ENCODE measurements at places on chromosomes 6 and 20.

- no peak for DNase-seq
These were observed 466.9 kb downstream of the CD83 start for GRCh38 chr6:14584450-14584849.

- no peak for DNase-seq
These were observed 21.0 kb downstream of the RIPOR3 start for GRCh38 chr20:50670126-50670862.

DNA sequence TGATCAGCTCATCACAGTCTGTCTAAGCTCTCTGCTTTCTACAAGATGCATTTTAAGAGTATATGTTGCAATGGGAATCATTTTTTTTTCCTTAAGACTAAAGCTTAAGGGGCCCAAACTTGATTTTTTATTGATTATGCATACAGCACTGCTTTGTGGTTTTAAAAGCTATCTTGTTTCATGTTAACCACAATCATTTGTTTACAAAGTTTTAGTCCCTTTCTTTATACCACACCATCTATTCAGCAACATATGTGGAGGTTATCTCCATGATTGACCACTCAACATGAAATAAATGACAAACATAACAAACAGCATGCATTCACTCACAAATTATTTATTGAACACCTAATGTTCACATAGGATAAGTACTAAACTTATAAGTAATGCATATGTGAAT lies 119.1 kb downstream of the FHL5 start:
- no peak for DNase-seq

- DNase-seq, result no peak
These were observed 14.6 kb upstream of the BLCAP start for GRCh38 chr20:37542281-37542680.

GRCh38 chr6:117227245-117227962 lies 38.0 kb upstream of the VGLL2 start:
- no peak for DNase-seq

GRCh38 chr20:57371363-57371762 lies 19.8 kb upstream of the RBM38 start:
- no peak for DNase-seq

DNA sequence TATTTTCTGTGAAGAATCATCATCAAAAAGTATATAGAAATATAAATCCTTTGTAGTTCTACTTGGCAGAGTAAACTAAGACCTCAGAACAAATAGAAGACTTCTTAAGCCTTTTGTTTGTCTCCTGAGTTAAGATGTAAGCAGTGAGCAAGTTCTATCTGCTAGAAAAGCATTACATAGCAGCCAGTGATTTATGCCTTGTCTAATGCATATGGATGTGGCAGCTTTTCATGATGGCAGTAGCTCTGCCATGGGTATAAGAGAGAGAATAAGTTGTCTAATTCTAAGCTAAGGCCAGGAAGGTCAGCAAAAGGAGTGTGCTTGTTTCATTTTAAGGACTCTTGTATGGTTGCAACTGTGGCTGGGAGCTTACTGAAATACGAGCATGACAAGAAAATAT lies 920.2 kb downstream of the GRIK2 start:
- no peak for DNase-seq

DNA sequence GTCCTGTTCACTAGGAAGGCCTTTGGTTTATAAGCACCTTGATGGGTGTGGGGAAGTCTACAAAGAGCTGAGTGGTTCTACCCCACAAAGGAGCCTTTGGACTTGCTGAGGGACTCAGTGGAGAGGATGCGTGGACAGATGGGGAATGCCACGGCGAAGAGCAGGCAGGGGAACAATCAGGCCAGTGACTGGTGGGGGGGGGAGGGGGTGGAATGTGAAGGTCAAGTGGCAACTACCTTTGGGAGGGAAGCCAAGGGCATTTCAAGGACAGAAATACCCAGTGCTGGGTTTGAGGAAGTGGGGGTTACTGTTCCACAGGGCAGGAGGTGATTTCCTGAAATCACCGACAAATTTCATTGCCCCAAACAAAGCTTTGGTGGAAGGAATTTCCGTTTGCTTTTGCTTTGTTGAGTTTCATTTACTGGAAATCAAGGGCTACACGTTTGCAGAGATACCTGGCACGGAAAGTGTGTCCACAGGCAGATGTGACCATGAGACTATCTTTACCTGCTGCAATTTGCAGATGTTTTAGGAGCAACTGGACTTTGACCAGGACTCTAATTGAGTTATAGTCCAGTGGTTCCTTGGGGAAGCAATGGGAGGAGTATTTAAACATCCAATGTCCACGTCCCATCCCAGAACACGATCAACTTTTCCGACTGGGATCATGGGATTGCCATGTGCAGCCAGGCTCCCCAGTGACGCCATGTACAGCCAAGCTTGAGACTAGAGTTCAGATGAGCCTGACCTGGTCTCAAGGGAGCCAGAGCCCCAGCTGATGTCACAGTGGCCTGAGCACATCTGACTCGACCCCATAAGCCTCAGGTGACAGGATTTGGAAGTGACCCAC lies 8.0 kb downstream of the CST3 start:
- no peak for DNase-seq

DNA sequence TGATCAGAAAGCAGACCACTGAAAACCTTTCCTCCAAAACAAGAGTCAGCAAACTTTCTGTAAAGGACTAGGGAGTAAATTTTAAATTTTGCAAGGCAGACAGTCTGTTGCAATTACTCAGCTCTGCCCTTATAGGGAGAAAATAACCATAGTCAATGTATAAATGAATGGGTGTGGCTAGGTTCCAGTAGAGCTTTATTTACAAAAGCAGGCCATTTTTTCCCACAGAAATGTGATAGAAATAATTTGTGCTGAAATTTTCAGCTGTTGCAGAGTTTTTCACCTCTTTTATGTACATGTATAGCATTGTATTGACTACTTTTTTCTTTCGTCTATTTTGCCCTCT lies 7.7 kb downstream of the AMD1 start:
- no peak for DNase-seq

GRCh38 chr6:50959081-50959641 lies 140.5 kb downstream of the TFAP2B start:
- no peak for DNase-seq

- no peak for DNase-seq
These were observed 42.2 kb upstream of the OSTM1 start for GRCh38 chr6:108116546-108117426.

GRCh38 chr6:56144538-56145324 lies 102.6 kb downstream of the COL21A1 start:
- DNase-seq, result no peak

DNA sequence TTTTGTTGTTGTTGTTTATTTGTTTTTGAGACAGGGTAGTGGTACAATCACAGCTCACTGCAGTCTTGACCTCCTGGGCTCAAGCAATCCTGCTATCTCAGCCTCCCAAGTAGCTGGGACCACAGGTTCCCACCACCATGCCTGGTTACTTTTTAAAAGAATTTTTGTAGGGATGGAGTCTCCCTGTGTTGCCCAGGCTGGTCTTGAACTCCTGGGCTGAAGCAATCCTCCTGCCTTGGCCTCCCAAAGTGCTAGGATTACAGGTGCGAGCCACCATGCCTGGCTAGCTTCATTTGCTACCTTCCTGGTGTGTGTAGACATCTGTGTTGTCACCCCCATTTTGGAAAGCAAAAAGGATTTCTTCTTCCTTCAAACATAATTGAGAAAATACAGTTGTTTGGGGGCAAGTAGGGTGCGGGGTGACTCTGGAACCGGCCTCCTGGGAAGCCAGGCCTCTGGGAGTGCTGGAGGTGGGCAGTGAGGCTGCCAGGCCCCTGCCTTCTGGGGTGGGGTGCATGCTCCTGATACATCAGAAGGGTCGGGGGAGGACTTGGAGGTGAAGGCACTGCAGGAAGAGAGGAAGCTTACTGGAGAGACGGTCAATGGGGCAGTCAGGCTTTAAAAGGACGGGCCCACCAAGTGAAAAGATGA lies 28.4 kb downstream of the SYNJ2 start:
- no peak for DNase-seq

- DNase-seq, result no peak
These were observed 194.8 kb upstream of the EXOC2 start for GRCh38 chr6:887583-888235.

- no peak for DNase-seq
These were observed 215.3 kb upstream of the SSTR4 start for GRCh38 chr20:22819784-22820183.

DNA sequence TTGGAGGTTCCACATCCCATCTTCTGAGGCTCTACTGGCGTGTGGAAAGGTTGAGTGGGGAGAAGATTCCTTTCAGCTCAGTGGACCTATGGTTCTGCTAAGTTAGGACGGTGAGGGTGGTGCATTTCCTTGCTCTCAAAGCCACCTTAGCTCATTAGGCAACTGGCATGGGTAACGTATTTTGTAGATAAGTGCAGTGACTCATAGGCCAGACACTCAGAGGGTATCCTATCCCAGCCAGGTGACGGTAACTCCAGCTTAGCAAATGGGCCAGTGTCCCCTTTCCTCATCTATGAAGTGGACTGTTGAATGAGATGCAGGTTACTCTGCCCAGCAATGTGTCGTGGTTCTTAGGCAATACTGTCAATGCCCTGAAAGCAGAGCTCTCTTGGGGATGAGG lies 3.7 kb downstream of the RPS6KA2 start:
- DNase-seq, result no peak

- DNase-seq, result no peak
These were observed 169.5 kb downstream of the PAX1 start for GRCh38 chr20:21874921-21875320.

DNA sequence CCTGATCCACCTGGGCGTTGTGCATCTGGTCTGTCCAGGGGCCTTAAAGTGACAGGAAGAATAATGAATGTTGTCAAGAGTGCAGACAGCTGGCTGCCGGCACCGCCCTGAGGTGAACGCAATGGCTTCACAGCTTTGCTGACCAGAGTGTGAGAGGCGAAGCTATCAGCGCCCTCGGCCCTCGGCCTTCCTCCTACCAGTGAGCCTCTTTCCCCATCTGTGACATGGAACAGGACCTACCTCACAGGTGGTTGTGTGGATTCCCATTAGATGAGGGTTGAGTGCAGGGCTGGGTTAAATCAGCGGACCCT lies 54.8 kb downstream of the CTCFL start:
- no peak for DNase-seq

DNA sequence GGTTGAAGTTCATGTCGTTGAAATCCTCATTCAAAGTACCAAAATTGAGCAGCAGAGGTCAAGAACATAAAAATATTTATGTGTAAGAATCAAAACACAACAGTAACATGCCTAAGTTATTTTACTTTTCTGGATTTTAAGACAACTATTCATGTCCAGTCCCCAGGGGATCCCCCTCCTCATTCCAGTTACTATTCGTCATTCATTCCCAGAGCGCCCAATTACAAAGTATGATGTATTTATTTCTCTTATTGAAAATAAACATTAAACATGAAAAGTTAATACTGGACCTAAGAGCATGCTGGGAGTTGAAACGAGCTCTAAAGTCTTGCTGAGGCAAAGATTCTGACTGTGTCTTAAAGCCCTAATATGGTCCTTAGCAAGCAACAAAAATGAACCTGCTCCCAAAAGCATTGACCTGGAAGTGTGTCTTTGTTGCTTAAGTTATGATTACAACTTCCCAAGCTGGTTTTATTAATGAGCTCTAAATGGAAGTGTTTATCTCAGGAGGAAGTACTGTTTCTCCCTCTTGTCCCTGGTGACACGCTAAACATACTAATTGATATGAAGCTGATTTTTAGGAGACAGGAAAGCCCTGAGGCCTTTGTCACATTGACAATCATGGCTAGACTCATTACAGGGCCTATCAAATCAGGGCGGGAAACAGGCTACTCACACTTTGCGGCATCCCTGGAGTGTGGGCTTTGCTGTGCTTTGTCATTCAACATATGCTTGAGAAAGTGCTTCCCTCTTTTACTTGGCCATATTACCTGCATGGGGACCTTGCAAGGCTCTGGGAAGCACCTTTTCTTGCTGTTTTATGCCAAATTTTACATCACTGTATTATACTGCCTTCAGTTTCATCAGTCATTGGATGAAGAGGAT lies 192.2 kb upstream of the DTNBP1 start:
- DNase-seq, result peak; percentile 8

GRCh38 chr20:3801299-3801698 lies 5.2 kb downstream of the CDC25B start:
- no peak for DNase-seq

DNA sequence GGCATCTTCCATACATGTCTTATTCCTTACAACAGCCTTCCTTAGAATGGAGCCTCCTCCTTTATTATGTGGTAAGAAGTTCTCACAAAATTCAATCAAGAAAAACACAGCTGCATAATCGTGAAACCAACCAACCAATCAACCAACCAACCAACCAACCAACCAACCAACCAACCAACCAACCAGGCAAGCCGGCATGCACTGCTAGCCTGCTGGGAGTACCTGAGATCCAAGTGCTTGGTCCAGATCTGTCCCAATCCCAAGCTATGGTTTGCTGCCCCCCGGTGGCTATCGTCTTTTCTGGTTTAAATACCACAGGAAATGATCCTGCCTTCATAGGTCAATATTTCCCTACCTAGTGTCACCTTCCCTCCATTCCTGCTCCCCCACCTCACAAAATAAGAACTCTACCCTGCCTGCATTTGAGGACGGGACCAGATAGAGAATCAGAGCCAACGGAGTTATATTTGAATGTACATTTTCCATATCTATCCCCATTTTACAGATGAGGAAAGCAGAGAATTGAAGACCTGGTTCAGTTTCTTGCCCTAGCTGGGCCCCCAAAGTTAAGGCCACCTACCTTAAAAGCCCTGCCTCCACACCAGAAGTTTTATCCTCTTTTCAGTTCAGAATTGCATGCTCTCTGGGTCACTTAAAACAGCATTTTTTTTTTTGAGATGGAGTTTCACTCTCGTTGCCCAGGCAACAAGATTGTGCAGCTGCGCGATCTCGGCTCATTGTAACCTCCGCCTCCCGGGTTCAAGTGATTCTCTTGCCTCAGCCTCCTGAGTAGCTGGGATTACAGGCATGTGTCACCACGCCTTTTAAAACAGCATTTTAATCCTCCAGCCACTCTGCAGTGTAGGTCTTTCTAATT lies 27.1 kb downstream of the RAB44 start:
- no peak for DNase-seq

- DNase-seq, result no peak
These were observed 153.7 kb downstream of the TMEM242 start for GRCh38 chr6:157169656-157170055.

- no peak for DNase-seq
These were observed 4.3 kb upstream of the LTA start for GRCh38 chr6:31567531-31568370.

DNA sequence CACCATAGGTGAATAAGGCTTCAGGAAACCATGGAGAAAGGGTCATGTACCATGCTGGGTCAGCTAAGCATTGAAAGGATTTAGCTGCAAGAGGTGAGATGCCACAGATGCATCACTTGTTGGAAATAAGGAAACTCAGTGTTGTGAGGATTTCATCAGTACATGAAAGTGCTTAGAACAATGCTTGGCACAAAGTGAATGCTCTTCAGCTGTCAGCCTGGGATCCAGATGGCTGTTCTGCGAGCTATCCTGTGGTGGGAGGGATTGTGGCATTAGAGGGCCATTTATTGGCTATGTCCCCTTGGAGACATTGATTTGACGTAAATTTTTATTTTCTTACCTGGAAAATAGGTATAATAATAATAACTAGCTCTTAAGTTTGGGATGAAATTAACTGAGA lies 53.0 kb downstream of the ELOVL2 start:
- no peak for DNase-seq

- DNase-seq, result no peak
These were observed 939 bp downstream of the TGM3 start for GRCh38 chr20:2296524-2297356.

GRCh38 chr20:59737816-59738215 lies 133.5 kb downstream of the PHACTR3 start:
- DNase-seq, result no peak

GRCh38 chr6:26539071-26539615 lies 977 bp downstream of the HMGN4 start:
- DNase-seq, result no peak

GRCh38 chr6:8260610-8261009 lies 158.3 kb upstream of the EEF1E1 start:
- no peak for DNase-seq
